ENCODE measurements at places on chromosomes 11 and 22.
A peak's percentile ranks its signal among the peaks of the same experiment; 100 is the strongest.

DNA sequence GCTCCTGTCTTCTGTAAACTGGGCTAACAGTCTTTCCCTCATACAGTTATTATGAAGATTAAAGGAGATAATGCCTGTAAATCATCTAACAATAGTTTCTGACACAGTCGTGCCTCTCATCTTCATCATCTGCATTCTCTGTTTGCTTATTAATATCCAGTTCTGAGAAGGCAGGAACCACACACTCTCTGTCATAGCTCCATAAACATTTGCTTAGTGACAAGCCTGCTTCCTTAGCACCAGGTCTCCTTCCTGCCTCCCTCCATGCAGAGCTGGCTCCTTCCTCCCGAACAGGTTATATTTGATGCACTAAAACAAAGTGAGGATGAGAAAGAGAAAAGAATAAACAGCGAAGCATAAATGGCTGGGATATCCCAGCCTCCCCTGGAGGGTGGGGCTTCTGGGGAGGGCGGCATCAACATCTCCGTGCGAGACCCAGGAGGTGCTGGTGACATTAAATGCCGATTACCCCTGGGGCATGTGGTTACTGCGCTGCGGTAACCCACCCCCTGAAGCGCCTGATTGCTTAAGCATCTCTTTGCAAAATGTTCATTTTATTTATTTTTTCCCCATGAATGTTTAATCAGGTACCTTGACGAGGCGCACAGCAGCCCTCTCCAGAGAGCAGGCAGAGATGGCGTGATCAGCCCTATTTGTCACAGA lies 404.9 kb downstream of the NXPE2 start:
- DNase-seq, result no peak

DNA sequence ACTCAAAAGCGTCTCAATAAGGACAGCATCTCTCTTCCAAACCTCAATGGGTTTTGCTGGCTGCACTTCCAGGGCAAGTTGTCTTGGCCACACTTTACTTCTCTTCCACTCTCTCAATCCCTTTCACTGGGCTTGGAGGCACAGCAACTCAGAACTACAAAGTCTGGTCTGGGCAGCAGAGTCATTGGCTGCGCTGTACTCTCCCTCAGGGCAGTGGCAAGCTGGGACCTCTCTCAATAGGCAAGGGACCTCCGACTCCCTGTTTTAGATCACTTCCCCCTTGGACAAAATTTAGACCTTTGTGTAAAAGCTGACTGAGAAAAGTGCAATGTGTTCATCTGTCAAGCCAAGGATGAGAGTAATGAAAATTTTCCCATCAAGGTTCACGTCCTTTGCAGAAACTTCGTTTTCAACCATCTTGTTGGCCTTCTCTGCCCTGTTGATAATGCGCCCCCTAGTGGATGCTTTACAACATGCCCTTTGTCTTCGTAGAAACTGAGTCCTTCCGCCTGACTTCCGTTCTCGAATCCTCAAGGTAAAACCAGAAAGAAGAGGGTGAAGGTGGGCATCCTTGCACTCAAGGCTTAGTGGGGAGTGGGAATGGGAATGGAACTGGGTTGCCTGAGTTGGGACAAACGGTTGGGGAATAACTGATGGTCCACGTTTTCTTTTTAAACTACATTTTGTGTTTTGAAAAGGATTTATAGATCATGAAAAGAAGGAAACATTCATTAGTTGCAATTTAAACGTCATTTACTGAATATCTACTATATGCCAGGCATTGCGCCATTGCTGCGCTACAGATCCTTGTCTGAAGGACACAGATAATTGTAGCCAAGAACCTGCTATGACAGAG lies 99.1 kb downstream of the CD44 start:
- peak; percentile 25 for DNase-seq

DNA sequence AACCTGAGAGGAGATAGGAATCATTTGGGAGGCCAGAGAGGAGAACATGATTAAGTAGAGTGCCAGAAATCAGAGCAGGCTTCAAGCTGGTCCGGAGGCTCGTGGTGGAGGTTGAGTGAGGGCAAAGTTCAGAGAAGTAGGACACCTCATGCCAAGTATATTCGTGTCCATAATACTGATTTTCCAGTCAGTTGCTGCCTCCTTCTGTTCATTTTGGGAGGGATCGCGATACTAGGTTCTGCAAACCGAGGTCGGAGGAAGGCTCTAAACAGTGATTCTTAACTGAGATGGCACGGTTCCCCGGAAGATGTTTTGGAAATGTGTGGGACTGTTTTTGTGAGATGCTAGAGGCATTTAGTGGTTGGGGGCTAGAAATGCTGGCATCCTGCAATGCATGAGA lies 13.6 kb upstream of the CD3E start:
- DNase-seq, result no peak

- DNase-seq, result no peak
These were observed 9.3 kb downstream of the TMEM86A start for GRCh38 chr11:18707811-18708340.

Measured in fibroblast of skin of right quadriceps (primary cell).